Lung (tissue), 17 donors: ENCODE measurements at places on chromosomes 12 and 14.

DNA sequence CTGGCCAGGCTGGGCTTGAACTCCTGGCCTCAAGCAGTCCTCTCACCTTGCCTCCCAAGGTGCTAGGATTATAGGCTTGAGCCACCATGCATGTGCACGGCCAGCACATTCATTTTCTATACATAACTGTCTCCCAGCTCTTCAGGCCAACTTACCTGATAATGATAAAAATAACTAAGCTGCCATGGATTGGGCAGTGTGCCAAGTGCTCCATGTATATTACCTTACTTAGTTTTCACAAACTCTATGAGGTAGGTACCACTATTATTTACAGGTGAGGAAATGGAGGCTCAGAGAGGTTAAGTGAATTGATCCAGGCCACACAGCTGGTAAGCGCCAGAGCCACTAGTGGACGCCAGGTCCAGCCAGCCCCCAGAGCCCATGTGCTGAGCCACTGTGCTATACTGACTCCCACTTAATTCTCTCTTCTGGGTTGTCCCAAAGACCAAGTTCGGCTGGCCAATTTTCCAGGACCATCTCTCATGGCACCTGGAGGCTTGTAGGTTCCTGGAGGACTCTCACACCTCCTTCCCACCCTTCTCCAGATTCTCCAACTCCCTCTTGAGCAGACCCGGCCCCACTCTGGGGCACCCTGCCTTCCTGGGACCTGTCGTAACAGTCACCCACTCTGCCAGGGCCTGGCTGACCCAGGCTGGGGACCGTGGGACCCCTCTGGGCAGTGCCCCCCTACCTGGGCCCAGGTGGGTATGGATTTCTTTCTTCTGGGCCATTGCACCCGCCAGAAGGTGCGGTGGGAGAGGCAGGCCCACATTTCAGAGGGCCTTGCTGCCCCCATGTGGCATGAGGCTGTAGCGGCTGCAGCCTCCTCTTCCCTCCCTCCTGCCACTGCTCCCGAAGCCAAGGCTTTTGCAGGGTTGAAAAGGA lies 30.2 kb upstream of the CIPC start:
- DNase-seq, result peak; percentile 77

GRCh38 chr12:104381341-104381730 lies 75.4 kb upstream of the CHST11 start:
- DNase-seq, result no peak

- no peak for DNase-seq
These were observed 114.4 kb downstream of the SLC38A1 start for GRCh38 chr12:46154221-46154985.

DNA sequence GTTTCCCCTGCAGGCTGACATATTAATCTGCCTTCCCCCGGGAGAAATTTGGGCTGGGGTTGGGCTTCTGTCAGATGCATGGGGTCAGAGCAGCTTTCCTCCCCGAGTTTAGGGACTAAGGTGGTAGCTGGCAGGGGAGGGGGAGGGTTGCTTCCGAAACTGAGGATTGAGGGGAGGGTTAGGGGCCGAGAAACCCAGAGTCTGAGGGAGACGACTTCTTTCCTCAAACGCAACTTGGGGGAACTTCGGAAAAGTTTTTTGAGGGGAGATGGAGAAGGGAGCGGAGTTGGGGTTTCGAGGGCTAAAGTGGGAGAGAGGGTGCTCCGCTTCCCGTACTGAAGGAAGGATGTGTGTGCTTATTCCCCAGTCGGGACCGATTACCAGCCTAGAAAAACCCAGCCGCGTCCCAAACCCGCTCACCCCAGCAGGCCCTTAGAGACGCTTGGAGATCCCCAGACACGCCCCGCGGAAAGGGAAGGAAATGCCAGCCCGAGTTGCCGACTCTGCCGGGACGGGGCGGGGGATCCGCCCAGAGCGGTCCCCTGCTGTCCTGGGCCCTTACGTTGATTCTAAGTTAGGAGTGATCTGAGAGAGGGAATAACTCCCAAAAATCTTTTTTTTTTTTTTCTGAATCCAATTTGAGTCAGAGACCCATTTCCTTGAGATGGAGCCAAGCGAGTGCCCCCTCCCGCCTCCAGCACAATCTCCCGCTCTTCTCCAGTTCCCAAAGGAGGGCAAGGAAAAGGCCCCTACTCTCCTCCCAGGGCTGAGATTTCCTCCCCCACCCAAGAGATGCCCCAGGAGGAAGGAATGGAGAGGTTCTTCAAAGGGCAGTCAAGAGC lies 61.9 kb downstream of the SMUG1 start:
- DNase-seq, result peak; percentile 80

DNA sequence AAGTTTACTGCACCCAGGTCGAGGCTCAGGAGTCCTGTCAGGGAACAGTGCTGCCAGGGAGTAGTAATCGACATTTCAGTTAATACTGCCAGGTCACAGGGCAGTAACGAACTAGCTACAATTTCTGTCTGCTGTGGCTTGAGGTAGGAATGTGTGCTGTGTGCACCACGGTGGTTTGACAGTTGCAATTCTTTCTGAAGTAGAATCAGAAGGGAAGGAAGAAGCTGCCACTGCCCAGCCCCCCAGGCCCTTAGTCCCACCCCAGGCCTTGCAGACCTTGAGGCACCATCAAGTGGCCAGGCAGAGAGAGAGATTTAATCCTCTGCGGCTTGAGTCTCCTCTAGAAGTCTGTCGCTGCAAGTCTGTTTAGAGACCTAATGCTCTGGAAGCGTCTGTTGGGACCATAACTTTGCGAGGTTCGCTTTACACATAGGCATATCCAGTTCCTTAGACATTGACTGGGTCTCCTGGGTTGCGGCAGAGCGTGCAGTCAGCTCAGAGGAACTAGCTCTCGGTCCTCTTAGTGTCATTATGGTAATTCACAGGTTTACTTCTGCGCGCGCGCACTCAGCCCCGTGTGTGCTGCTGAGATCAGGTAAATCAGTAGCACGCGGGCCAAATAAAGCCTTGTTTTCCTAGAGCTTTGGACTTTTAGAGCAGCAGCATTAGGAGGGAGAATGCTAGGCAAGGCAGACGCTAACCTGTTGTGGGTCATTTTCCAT lies 9.8 kb downstream of the NKX2-1 start:
- peak; percentile 46 for DNase-seq

GRCh38 chr12:114448618-114448933 lies 42.6 kb upstream of the TBX5 start:
- DNase-seq, result no peak

DNA sequence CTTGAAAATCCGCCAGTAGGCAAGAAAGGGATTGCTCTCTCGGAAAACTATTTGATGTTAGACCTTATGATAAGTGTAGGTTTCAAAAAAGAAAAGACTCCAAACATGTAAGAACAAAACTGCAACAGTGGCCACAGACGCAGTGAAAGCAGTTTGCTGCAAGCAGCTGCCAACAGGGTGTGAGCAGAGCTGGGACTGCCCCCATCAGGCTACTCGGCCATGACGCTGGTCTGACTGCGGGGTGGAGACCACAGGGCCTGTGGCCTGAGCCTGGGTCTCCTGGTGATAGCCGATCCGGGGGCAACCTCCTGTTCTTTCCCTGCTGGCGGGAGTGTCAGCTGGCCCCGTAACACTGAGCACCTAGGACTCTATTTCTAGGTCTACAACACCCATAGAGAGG lies 63.2 kb downstream of the AMN start:
- no peak for DNase-seq

DNA sequence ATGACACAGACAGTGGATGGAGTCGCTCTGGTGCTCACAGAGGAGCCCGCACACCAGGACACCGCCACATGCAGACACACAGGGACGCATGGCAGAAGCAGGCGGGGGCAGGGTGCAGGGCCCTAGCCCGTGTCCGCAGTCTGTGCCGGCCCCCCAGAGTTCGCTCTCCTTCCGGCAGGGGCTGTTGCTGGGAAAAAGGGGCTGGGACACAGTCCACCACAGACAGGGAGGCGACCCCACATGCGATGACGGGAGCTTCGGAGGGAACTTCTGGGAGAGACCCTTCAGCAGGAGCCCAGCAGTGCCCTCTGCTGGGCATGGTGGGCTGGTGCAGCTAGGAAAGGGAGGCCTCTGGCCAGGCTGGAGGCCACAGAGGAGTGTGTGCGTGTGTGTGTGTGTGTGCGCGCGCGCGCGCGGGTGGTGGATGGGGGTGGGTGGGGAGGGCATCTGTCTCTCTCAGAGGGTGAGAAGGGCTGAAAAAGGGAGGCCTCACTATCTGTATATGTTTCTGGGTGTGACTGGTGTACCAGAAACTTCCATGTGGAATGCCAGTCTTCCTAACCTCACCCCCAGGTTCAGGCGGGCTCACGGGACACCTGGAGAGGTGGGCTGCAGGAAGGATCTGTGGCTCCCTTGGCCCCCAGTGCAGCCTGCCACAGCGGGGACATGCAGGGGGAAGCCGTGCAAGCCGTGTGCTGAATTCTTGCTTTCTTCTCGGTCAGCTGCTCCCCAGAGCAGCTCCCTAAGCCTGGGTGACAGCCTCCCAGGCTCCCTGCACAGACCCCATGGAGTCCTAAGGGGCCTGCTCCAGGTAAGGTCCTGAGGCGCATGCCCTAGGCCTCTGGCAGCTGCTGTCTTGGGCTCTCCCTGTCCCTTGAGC lies 60.7 kb downstream of the PLEKHG3 start:
- peak; percentile 90 for DNase-seq

- DNase-seq, result no peak
These were observed 17.4 kb downstream of the ISCA2 start for GRCh38 chr14:74510959-74511409.

GRCh38 chr12:105761075-105761474 lies 377.7 kb downstream of the NUAK1 start:
- DNase-seq, result no peak

DNA sequence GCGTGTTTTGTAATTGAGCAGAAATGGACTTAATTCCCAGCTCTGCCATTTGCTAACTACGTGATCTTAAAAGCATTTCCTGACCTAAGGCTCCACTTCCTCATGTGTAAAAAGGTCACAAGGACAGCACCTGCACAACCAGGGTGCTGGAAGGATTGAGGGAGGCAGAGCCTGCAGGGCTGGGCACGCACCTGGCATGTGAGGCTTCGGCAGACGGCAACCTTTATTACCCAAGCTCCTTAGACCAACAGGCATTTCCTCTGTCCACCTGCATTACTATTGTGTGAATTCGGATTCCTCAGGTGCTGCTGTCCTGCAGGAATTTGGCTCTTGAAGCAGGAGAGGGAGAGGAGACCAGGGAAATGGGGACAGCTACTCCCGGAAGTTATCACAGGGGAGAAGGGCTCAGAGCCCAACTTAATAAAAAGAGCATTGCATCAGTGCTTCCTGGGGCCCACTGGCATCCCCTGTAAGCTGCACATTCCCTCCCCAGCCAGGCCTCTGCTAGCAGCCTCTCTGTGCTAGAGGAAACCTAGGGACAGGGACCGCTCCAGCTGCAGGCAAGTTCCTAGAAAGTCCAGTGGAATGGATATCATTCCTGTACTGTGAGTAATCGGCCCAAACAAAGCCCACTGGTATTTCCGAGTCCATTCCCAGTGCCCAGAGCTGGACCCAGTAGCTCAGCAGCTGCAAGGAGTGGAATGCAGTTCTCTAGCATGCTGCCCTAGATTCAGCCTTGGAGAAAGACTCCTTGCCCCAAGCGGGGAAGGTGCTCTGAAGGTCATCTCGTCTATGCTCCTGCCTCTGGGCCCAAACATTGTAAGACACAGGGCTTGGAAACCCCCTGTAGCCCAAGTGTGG lies 157.1 kb upstream of the CCND2 start:
- DNase-seq, result no peak

DNA sequence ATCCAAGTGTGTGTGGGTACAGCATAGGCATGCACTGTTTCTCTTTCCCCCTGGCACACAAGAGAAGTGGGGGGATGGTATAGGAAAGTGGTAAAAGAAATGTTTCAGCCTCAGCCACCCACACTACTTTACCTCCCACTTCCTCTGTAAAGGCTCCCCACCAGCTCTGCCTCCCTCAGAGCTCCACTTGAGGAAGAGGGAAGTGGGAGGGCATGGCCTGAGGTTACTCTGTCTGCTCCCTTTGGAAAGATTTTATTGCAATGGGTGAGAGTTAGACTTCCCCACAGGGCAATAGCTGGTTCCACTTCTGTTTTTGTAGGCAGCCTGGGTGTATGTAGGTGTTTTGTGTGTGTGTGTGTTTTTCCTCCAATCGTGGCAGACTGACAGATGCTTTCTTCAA lies 145.3 kb downstream of the SSPN start:
- no peak for DNase-seq

GRCh38 chr14:55500219-55500701 lies 59.8 kb upstream of the TBPL2 start:
- no peak for DNase-seq

GRCh38 chr14:100138082-100138787 lies 21.2 kb downstream of the DEGS2 start:
- no peak for DNase-seq

DNA sequence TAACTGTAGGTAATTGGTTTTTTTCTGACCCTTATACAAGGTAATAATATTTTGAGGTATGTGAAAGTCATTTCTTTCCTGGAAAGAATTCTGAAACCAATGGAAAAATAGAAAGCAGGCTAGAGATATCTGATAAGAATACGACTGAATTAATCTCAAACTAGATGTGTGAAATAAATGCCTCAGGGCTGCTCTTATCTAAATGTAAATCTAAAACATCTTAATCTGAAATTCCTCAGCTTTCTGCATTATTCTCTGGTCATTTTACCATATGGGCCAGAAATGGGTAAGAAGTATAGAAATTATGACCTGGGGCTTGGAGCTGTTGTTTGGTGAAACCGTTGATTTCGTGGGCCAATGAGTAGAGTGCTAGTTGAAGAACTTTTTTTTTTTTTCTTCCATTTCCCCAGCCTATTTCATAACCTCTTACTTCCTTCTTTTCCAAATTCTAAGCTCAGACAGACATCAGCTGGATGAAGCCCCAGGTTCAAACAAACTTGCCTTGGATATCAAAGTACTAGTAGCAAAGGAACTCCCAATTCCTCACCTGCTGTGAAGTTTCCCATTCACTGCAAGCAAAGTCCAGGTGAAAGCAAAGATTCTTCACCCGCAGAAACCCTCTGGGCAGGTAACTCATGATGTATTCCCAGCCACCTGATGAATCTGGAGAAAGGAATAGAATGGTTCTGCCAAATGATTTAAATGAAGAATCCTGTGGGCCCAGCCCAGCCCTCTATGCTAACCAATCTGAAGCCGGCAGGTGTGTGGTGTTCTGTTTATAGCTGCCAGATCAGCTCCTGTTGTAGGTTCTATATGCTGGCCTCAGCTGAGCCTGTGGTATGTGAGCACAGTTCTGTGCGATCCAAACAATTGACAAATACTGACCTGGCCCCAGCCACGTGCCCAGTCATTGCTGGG lies 9.7 kb upstream of the FOS start:
- DNase-seq, result no peak

GRCh38 chr14:62373944-62374343 lies 611.7 kb downstream of the SNAPC1 start:
- DNase-seq, result no peak

GRCh38 chr14:31877255-31877798 lies 199.8 kb upstream of the ARHGAP5 start:
- DNase-seq, result no peak

GRCh38 chr12:48110691-48111311 lies 4.9 kb upstream of the SENP1 start:
- DNase-seq, result no peak

- DNase-seq, result no peak
These were observed 235.5 kb downstream of the ADAMTS20 start for GRCh38 chr12:43316520-43316919.
